NCI-H187 (cell line): ENCODE measurements at places on chromosomes 16 and 17.
A peak's percentile ranks its signal among the peaks of the same experiment; 100 is the strongest.

- no peak for DNase-seq
Measured at GRCh38 chr17:31530391-31530985, 139.0 kb downstream of the RAB11FIP4 start.

DNA sequence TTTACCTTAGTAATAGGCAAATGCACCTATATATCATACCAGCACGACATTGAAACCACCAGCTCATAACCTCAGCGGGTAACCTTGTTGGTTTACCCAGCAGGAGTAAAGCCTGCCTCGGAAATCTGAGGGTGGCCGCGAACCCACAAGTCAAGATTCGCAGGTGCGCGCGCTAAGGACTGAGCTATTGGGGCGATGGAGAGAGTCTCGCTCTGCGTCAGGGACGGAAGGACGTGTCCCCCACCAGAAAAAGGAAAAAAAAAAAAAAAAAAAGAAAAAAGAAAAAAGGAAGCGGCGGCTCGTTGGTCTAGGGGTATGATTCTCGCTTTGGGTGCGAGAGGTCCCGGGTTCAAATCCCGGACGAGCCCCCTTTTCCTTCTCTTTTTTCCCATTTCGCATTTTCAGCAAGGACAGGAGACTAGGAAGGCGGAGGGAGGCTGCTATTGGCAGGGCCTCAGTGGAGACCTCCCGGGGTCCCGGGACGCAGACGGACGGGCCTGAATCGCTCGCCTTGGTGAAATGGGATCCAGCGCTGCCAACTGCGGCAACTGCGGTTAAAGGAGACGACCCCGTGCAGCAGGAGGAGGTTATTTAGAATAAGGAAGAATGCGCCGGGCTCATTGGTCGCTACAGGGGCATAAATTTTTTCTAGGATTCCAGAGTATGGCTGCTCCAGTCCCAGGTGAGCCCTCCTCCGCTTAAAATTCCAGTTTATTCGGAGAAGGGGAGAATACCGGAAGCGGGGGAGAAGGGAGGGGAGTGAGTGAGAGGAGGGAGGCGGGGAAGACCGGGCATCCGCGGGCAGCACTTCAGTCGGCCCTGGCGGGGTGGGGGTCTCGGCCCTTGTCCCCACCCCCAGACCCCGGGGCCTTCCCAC is at the start of gene OR1F1:
OR1F1 (plus strand) TSS at position 407 of the 877 bp plus-strand sequence.
- no peak for DNase-seq

- DNase-seq = no peak
Measured at GRCh38 chr16:55526441-55526840, 17.6 kb downstream of the LPCAT2 start.

- no peak for DNase-seq
Measured at GRCh38 chr17:31787857-31788570, 71.0 kb downstream of the COPRS start.

GRCh38 chr16:47643323-47644000 is 182.3 kb downstream of the PHKB start:
- no peak for DNase-seq

DNA sequence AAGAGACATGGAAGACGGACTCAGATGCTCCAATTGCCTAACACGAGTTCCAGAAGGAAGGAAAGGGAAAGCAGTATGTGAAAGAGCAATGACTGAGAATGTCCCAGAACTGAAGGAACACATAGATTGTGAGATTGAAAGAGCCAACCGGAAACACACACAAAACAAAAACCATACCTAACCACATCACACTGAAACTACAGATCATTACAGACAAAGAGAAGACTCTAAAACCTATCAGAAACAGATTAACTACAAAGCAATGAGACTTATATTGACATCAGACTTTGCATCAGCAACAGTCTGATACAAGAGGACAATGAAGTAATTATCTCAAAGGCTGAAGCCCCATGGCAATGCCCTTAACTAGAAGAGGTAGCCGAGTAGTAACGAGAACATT is 45.6 kb upstream of the CLEC18B start:
- no peak for DNase-seq

- no peak for DNase-seq
Measured at GRCh38 chr16:74591876-74592650, 14.9 kb downstream of the GLG1 start.

DNA sequence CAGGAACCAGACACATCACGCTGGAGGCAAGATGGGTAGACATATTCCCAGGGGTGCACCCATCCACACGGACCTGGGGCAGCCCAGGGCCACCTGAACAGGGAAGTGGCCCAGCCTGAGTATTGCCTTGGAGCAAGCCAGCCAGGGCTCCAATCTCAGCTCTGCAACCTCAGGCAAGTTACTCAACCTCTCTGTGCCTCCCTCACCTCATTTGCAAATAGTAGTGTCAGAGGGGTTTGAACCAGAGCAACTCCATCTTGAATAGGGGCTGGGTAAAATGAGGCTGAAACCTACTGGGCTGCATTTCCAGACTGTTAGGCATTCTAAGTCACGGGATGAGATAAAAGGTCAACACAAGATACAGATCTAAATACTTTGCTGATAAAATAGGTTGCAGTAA is 35.1 kb upstream of the SNN start:
- DNase-seq = no peak

- DNase-seq = no peak
Measured at GRCh38 chr17:81282876-81283275, 12.2 kb downstream of the SLC38A10 start.

GRCh38 chr16:2198283-2198682 is 1.9 kb upstream of the CASKIN1 start:
- DNase-seq = no peak

- DNase-seq = no peak
Measured at GRCh38 chr17:35214631-35215273, 20.6 kb upstream of the SLC35G3 start.

DNA sequence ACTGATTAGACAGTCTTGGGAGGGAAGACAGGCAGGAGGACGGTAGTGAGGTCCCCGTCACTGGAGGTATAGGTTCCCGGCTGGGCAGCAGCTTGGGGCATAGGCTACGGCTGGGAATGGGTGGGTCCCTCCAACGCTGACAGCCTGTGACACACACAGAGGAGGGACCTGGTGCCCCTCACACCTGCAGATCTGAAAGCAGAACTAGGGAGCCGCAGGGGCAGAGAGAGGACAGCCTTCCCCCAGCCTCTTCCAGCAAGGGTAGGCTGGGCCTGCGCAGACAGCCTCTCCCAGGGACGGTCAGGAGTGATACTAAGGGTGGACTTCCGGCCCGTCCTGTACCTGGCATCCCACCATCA is 2.0 kb downstream of the P2RX1 start:
- DNase-seq = no peak

DNA sequence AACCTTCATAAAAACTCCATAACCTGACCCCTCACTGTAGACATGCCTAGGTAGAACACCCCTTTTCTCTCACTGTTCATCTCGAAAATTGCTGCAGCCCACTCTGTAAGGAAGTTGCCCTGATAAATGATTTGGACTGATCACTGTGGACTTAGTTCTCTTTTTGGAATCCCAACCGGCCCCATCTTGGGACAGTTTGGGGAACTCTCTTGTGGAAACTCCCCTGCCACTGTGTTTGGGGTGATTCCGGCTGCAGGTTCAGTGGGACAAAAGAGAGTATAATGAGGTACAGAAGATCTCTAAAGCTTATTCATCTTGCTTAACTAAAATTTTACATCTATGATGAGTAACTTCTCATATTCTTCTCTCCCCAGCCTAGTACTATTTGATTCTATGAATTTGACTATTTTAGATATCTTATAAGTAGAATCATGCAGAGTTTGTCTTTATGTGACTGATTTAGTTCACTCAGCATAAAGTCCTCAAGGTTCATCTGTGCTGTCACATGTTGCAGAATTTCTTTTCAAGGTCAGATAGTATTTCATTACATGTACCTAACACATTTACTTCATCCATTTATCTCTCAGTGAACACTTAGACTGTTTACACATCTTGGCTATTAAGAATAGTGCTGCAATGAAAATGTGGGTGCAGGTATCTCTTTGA is 84.9 kb downstream of the ABCA8 start:
- DNase-seq = no peak

- no peak for DNase-seq
Measured at GRCh38 chr16:25411396-25412081, 153.9 kb upstream of the ZKSCAN2 start.

GRCh38 chr17:27269201-27269600 is 24.7 kb upstream of the WSB1 start:
- DNase-seq = no peak

GRCh38 chr17:49727380-49727779 is 19.6 kb upstream of the SLC35B1 start:
- no peak for DNase-seq

DNA sequence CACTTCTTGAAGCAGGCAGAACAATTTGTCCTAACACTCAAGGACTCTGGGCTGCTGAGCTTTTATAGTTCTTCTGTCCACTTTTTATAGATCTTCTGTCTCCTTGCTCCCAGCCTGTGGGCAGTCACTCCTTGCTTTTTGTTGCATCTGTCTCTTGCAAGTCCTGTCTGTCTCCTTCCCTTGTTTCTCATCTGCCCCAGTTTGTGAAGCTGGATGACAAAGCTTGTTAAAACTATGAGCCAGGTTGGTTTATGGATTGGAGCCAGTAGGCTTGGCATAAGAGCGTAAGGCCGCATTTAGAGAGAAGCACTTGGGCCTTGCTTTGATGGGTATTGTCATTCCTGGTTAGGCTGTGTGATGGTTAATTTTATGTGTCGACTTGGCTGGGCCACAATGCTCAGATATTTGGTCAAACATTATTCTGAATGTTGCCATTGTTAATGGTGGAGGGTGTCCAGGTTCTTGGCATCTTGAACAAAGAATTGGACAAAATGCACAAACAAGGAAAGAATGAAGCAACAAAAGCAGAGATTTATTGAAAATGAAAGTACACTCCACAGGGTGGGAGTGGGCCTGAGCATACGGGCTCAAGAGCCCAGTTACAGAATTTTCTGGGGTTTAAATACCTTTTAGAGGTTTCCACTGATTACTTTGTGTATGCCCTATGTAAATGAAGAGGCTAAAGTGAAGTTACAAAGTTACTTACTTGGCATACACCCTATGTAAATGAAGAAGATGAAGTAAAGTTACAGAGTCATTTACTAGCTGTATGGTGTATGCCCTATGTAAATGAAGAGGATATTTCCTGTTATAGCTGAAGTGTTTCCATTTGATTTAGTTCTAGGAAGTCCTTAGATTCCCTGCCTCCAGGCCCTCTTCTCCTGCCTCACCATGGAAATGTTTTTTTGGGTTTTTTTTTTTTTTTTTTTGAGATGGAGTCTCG is 8.0 kb upstream of the CPPED1 start:
- DNase-seq = no peak

GRCh38 chr16:51193879-51194278 is 42.8 kb upstream of the SALL1 start:
- no peak for DNase-seq

GRCh38 chr16:85114909-85115567 is 2.8 kb upstream of the CIBAR2 start:
- DNase-seq = peak; percentile 52

DNA sequence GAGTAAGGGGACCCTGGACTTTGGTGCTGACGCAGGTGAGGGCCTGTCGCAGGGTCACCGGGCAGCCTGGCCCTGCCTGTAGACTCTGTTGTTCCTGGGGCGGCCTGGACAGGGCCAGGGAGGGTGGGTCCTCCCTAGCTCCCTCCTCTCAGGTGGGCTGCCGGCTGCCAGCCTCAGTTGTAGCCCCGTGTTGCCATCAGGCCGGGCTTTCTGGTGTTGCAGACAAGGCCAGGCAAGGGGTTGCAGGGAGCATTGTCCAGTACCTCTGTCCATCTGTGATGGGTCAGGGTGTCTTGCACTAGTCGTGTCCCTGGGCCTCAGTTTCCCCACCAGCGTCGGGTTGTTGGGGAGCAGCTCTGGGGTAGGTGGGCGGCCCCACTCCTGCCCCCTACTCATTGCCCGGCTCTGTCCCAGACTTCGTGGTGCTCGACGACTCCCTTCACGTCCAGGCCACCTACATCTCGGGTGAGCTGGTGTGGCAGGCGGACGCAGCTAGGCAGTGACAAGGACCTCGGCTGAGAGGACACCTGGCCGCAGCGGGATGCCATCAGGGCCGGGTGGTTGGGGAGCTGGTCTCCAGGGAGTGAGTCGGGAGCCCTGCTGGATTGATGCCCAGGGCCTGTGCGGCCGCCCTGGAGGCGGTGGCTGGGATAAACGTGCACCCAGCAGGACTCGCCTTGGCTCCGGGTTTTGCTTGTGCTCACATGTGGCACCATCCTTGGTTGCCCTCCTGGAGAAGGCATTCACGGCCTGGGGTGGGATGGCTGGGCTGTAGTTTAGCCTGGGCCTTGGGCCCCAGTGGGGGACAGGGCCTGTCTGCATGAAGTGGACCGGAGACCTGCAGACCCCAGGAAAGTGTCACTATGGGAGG is 1.9 kb downstream of the CEMP1 start:
- DNase-seq = no peak

DNA sequence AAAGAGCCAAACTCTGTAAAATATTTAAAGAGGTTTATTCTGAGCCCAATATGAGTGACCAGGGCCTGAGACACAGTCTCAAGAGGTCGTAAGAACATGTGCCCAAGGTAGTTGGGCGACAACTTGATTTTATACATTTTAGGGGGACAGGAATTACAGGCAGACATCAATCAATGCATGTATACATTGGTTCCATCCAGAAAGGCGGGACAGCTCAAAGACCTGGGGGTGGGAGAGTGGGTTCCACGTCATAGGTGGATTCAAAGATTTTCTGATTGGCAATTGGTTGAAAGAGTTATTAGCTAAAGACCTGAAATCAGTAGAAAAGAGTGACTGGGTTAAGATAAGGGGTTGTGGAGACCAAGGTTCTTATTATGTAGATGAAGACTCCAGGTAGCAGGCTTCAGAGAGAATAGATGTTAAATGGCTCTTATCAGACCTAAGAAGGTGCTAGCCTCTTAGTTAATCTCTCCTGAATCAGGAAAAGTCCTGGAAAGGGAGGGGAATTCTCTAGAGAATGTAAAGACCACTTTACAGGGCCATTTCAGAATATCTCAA is 32.4 kb downstream of the HSBP1 start:
- no peak for DNase-seq

DNA sequence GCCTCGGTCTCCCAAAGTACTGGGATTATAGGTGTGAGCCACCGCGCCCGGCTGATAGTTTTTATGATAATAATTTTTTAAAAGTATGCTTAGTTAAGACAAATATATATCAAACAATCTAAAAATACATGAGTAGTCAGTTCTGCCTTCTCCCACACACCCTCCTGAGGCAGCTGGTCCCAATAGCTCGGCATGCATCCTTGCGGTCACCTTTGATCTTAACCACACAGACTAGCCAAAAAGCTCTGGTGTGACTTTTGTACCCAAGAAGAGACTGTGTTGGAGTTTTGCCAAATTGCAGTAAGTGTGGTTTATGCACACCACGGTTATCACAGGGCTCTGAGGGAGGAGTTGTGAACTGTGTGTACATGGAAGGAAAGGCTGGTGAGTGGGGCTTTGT is 25.6 kb downstream of the ATP6V0A1 start:
- DNase-seq = no peak

DNA sequence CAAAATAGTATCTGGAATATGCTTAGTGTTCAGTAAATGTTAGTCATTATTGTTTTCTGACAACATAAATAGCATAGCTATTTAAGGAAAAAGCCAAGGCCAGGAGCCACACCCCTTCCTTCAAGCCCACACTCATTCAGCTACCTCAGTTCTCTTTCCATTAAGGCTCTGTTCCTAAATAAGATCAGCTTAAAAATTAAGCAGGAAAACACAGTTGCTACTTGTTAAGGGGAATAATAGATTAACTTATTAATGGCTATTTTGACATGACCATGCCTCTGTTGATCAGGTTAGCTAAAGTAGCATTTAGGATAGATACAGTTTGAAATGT is 158.1 kb downstream of the CHD9 start:
- no peak for DNase-seq

GRCh38 chr17:48055531-48056245 is 7.5 kb downstream of the NFE2L1 start:
- no peak for DNase-seq

GRCh38 chr16:66130296-66130905 is 236.1 kb upstream of the CDH5 start:
- no peak for DNase-seq
